ENCODE measurements at places on chromosomes 2 and 18.

DNA sequence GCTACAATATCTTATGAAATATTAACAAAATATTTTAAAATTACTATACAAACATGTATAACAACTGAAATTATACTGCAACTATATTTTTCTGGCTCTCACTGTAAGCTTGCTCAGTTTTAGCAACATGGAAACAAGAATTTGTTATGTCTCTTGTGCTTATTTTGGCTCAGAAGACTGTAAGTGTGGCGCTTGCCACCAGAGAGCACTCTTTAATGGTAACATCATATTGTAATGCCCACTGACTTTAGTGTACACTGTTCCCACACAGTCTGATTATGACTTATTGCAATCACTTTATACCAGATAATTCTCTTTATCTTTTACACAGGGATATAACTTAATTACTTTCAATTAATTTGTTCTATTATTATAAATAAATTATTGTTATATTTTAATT lies 1500.6 kb upstream of the TMEFF2 start:
- peak; percentile 13 for DNase-seq

DNA sequence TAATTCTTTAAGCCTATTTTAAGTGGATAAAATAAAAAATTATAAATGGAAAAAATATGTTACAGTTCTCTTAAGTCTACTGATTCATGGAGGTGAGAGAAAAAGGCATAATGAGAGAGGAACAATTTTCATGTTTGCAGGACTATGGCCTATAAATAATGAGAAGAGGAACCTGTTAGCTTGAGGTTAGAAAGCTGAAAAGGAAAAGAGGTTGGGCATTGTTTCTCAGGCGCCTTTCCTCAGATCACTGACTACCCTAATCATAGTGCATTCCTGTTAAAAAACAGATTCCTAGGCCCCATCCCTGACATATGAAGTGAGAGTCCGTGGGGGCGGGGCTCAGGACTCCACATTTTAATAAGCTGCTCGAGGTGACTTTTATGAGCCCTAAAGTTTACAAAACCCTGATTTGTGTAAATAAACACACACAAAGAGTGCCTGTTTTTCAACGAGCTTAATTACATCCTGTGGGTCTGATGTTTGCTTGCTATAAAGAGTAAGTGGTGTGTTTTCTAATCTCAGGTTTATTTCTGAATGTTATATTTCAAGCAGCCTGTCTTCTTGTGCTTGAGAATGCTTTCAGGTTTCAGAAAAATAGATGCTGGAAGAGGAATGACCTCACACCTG lies 335.5 kb downstream of the CLIP4 start:
- no peak for DNase-seq

GRCh38 chr2:222710736-222711135 lies 39.3 kb downstream of the MOGAT1 start:
- DNase-seq: no peak

DNA sequence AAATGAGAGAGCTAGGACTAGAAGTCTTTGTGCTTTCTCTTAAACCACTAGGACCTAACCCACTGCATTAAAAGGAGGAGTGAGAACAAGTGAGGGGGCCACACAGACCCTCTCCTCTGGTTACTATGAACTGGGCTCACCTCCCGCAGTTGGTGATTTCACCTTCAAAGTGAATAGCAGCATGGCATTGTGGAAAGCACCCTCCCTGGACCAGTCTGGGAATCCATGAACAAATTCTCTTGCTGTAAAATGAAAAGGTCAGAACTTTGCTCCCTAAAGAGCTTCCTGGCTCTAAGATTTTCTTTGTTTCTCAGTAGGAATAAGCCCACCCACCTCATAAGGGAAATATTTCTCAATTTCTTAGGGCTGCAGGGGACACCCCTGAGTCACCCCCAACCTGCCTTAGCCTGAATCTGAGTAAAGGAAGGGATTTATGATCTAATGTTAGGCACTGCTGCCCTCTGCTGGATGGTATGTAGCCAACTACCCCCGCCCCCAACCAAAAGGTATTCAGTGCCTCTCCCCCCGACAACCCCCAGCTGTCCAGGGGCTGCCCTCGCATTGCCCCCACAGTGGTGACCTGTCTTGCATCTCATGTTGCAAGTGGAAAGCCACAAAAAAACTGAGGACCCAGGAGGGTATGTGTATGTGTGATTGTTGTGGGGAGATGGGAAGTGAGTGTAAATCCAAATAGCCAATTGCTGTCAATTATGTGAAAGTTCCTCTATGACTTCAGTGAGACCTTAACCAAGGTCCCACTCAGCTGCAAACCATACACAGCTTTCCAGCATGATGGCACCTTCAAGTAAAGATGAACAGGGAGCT lies 230.9 kb upstream of the SLC14A2 start:
- peak; percentile 71 for DNase-seq

GRCh38 chr2:47321006-47321405 lies 82.0 kb upstream of the MSH2 start:
- no peak for DNase-seq

Data from lung (tissue), 17 donors.